ENCODE measurements at places on chromosomes 7 and 10.

DNA sequence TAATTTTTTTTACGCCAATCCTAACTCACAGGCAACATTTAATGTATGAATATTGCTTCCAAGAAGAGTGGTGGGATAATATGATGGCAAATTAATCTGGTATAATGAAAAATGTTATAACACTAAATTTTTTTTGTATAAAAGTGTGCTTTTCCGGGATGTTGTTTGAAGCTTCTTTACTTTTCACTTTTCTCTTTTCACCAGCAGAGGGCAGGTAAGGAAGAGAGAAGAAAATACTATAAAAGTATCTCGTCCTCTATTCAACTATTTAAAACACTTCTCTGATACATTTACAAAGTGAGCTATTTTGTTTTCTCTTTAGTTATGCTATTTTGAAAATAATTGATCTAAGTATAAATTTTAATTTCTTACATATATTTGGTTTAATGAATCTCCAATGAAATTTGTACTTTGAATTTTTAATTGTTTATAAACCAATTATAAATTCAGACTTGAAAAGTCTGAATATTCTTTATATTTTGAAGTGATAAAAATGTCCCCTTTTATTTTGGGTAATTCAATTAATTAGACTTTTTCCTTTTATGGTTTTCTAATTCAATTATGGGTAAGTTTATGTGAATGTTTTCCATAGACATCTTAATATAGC lies 20.7 kb upstream of the CFTR start:
- peak; percentile 11 for DNase-seq

DNA sequence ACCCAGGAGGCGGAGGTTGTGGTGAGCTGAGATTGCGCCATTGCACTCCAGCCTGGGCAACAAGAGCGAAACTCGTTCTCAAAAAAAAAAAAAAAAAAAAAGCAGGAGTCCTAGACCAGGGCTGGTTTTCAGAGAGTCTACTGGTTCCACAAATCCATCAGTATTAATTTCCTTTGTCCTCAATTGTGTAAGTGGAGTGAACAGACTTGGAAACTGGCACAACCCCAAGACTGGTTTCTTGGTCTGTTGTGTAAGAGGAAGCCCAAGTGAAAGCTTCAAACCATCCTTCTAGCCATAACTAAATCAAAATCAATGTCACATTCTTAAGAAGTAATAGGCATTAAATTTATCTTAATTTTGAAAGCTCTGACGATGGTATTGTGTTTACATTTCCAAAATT lies 213.6 kb downstream of the DGKI start:
- DNase-seq: no peak

- no peak for DNase-seq
Measured at GRCh38 chr7:77982926-77983550, 184.5 kb downstream of the PHTF2 start.

GRCh38 chr10:28060031-28060607 lies 61.2 kb upstream of the ODAD2 start:
- no peak for DNase-seq

DNA sequence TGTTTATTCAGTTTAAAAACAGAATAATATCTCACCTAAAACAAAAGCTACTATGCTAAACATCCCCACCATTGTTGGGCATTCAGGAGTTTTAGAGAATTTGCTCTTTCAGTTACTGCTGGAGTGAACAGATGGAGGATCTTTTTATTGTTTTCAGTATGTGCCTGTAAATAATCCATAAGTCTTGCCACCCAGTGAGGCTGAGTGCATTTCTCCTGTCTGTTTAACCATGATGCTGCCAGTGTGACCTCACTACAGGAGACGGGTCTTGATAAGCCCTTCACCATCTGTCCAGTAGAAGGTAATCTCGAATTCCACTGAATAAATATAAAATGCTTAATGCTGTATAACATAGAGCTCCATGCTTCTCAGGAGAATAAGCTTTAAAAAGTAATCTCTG lies 430.9 kb downstream of the POM121L12 start:
- no peak for DNase-seq

DNA sequence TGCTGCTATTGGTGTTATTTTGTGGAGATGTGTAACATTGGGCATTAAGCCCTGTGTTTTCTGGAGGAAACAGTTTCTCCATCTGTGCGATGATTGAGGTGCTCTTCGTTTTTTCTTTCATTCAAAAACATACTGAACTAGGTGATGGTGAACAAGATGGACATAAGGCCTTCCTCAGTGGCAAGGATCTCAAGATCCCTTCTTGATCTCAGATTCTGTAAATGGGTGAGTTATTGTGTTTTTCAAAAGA lies 759 bp upstream of the ELAPOR2 start:
- DNase-seq: no peak

DNA sequence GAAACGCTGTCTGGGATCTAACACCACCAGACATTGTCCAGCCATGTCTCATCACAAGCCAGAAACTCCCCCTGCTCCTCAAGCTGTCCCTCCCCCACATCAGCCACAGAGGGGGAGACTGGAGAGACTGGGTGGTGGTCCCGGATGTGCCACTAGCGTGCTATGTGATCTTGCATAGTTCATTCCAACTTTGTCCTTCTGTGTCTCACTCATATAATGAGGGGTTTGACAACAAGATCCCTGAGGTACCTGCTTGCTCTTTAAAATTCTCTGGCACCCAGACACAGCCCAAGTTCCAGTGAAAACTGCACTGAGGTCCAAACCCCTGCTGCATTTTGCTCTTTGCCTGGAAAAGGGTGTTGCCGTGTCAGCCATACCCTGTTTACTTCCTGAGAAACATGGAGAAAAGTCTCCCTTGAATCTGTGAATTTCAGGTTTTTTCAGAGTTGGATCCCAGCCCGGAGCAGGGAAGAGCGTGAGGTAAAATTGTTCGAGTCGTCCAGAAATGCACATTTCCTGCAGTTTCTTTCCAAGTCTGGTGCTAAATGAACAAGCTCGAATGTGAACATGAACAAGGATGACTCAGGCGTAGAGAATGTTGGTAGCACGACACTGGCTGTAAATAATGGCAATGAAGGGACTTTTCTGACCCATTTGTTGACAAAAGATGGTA lies 156.6 kb downstream of the CCDC3 start:
- peak; percentile 80 for DNase-seq

GRCh38 chr7:55409482-55410225 lies 44.5 kb downstream of the LANCL2 start:
- no peak for DNase-seq

GRCh38 chr10:26438534-26439341 lies 597 bp downstream of the APBB1IP start:
- no peak for DNase-seq

DNA sequence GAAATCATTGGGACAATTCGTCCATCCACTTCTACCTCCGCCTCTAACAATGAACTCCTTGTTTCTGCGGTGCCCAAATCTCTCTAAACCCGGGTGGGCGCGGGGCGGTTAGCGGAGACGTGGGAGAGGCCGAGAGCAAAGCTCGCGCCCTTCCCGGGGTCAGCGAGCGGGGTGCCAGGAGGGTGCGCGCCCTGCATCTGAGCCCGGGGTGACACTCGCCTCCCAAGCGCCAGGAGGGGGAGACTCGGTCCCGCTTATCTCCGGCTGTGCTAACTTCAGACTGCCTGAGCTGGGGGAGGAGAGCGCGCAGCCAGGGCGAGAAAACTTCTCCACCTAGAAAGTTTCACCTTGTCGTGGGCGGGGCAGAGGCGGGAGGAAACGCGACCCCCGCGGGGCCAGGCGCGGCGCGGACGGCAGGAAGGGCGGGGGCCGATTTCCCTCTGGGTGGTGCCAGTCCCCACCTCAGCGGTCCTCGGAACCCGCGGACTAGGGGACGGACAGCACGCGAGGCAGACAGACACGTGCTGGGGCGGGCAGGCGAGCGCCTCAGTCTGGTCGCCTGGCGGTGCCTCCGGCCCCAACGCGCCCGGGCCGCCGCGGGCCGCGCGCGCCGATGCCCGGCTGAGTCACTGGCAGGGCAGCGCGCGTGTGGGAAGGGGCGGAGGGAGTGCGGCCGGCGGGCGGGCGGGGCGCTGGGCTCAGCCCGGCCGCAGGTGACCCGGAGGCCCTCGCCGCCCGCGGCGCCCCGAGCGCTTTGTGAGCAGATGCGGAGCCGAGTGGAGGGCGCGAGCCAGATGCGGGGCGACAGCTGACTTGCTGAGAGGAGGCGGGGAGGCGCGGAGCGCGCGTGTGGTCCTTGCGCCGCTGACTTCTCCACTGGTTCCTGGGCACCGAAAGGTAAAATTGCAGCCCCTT lies at the start of gene MET:
TSS of gene MET (plus strand) at position 516 of the 915 bp plus-strand sequence. CDS start 26,889 bp downstream, outside the sequence.
- DNase-seq: peak; percentile 76
